8988T (cell line): ENCODE measurements at places on chromosomes 2 and 18.

DNA sequence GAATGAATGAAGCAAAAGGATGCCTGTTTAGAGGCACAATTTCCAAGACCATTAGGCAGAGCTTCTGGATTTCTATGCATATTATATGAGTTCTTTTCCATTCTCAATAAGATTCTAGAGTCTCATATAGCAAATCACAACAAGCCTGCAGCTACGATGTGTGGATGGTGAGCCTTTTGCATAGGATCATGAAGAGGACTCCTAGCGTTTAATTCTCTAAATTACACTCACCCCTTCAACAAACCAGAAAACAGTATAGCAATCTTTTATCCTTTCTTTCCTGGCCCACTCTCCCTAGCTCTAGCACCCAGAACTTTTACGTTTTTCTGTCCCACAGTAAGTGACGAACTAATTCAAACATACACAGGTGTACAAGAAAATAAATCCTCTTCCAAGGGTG is 293.1 kb upstream of the KLHL29 start:
- no peak for DNase-seq

DNA sequence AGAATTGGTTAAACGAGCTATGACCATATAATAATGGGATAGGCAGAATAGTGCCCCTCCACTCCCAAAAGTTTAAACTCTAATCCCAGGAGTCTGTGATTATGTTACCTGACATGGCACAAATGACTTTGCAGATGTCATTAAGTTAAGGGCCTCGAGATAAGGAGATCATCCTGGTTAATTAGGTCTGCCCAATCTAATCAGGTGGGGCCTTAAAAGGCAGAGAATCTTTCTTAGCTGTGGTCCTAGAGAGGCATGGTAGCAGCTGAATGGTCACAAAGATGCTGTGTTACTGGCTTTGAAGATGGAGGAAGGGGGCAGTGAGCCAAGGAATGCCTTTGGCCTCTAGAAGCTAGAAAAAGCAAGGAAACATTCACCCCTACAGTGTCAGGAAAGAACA is 31.1 kb downstream of the TACR1 start:
- DNase-seq: no peak

GRCh38 chr2:5372141-5372540 is 320.0 kb upstream of the SOX11 start:
- no peak for DNase-seq

GRCh38 chr18:26190506-26190905 is 35.7 kb upstream of the TAF4B start:
- DNase-seq: no peak

DNA sequence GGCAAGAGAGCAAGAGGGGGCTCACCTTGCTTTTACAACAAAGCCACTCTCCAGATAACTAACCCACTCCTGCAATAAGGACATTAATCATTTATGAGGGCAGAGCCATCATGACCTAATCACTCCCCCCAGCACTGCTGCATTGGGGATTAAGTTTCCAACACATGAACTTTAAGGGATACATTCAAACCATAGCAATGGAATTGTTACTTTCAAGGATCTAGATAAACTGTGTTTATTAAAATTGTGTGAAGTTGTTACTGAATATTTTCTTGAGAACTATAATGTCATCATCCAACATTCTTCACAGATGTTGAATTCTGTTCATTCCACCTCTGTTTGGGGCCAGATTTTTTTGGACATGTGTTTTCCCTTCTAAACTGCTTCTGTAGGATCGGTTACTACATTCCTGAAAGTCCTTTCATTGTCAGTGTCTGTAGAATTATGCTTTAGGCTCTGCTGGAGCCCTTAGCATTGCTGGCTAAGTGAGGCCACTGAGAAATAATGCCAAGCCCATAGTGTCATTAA is 50.4 kb downstream of the SPATS2L start:
- DNase-seq: no peak

DNA sequence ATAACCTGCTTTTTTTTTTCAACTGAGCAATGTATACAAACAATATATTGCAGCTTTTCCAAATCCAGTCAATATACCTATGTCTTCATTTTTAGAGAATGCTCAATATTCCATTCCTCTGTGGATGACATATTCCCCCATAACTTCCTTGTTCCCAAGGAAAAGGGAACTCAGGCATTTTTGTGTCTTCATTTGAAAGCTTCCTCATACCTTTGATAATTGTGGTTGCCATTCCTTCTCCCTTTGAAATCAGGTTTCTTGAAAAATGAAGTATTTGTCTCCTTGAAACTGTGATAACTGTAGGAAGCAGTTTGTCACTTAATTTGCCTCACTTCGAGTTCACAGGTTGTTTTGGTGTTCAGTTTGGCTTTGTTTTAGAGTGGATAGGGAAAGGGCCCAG is 13.5 kb downstream of the ELAC1 start:
- DNase-seq: no peak

DNA sequence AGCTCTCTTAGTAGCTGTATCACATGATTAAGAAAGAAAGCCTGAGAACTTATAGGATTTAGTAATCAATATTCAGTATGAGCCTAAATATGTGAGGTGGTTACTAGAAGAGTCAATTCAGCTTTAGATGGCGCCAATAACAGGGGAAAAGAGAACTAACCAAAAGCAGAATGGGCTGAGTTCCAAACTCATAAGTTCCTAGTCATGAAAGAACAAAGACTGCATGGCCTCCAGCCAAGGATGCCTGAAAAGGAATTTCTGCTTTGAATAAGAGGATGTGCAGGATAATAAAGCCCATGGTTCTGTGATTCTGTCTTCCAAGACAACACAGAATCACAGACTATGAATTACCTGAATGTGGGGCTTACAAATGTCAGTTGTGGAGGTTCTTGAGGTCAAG is 196.5 kb downstream of the SATB2 start:
- DNase-seq: no peak

GRCh38 chr2:170077830-170078569 is 99.9 kb upstream of the MYO3B start:
- no peak for DNase-seq

DNA sequence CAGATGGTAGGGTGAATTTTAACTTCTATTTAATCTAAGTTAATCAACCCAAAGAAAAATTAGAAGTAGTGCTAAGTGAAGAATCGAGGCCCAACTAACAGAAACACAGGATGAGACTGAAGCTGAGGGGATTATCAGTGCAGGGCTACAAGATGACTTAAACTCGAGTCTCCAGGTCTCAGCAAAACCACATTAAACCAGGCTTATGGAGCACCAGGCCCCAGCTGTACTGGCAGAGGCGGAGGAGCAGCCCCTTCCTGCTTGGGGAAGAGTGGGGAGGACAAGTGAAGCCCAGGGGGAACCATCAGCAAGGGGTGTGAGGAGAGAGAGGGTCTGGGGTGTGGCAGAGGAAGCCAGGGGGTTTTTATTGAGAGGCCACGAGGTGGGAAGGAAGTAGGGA is 135.9 kb upstream of the EPAS1 start:
- DNase-seq: no peak

DNA sequence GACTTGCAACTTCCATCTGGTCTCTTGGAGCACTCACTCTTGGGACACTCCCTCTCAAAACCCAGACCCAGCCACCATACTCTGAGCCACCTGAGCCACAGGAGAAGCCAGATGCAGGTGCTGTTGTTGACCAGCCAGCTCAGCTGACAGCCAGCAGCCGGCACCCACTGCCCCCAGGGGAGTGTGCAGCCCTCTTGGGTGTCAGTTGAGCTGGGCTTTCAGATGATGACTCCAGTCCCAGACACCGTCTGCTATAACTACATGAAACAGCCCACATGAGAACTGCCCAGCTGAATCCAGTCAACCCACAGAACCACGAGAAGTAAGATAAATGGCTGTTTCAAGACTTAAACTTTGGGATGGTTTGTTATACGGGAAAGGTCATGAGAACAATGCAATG is 10.7 kb upstream of the IGFBP2 start:
- DNase-seq: no peak

GRCh38 chr2:39649511-39649910 is 16.2 kb upstream of the TMEM178A start:
- DNase-seq: no peak

DNA sequence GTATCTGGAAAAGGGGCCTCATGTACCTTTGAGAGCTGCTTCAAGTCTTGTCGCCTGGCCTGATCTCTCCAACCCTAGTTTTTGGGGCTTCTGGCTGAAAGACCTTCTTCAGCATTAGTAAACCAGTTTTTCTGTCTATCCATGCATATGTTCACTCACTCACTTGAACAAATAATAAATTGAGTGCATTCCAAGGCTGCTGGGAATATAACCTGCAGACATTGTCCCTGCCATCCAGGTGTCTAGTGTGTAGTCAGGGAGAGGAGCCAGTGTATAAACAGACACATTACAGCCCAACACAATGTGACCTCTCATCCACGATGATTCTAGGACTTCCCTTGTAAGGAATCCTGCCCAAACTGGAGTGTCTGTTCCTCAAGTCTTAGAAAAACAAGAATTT is 262.1 kb downstream of the PRKCE start:
- DNase-seq: no peak

DNA sequence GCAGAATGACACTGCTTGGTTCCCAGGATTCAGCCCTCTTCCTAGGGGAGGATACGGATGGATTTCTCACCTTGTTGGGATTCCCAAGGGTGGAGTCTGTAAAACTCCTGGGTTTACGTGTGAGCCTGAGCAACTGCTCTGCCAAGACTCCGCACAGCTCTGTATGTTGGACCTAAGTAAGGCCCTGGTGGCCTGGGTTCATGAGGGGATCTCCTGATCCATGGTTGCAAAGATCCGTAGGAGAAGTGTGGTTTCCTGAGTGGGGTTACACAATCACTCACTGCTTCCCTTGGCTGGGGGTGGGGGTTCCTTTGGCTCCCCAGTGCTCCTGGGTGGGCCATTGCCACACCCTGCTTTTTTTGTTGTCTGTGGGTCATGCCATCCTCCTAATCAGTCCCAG is 37.7 kb downstream of the ANKRD12 start:
- no peak for DNase-seq

- DNase-seq: peak; percentile 93
Measured at GRCh38 chr18:2906704-2907549, 60.1 kb downstream of the EMILIN2 start.

DNA sequence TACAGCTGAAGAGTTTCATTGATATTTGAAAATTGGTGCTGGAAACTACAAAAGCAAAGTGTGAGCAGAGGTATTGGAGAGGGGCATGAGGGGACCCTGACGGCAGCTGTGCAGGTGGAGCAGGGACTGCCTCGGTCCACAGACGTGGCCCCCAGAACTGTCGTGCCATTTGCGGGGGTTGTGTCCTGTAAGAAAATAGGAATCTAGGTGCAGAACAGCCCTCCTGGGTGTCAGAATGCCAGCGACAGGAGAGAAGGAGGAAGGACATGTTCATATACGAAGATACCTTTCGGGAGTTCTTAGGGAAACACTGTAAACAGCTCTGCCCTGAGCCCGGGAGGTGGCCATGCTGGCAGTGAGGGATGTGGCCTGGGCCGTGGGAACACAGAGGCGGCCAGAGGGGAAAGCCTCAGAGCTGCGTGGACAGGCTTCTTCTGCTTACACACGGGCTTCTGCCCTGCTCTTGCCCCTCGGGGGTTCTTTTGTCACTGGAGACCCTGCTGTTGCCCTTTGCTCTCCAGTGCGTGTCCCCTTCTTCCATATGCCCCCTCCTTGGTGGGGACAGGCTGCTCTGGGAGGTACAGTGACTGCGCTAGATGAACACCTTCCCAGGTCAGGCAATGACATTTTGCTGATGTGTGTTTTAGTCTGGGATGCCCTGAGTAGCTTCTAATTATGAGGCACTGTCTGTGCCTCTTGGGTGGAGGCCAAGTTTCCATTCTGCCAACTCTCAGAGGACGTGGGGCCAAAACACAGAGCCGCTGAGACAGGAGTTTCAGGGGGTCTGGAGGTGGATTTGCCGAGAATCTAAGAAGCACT is 81.9 kb upstream of the TXNDC2 start:
- DNase-seq: no peak

- no peak for DNase-seq
Measured at GRCh38 chr2:218263817-218264641, 3.2 kb downstream of the GPBAR1 start.

GRCh38 chr2:99278793-99279291 is 22.2 kb downstream of the LYG1 start:
- DNase-seq: no peak

DNA sequence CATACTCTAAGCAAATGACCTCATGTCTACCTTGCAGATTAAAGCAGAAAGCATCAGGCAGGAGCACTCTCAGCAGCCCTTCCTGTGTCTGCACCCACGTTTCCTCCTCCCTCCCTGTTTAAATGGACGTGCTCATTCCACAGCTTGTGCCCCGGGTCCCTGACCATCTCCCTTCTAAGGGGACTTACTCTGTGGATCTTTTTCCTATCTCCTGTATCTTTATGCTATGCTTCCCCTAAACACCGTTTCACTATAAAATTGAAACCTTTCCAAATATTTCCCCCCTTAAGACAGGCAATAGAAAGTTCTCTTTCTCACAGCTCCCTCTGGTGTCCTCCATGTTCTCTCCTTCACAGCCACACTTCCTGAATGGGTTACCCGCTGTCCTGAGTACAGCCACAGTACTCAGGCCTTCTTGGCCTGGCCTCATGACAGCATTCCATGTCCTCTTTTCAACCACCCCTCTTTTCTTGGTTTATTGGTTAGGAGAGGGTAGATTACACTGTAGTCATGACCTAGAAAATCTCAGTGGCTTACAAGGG is 41.1 kb downstream of the TMEM185B start:
- DNase-seq: no peak

DNA sequence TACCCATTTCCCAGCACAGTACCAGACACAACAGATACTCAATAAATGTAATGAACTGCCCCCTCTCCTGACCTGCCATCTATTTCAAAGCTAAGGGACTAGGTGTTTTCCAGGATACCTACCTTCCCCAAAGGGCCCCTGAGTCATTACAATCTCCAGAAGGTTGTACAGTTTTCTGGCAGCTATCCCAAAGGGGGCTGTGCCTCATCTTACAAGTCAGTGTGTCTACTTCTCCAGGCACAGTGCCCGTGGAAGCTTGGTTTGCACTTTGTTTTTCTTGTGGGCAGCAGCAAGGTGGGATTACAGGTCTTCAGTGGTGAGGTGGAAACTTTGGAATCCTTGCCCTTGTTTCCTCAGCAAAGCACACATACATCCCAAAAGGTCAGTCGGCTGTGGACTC is 62.8 kb upstream of the CYP26B1 start:
- no peak for DNase-seq

DNA sequence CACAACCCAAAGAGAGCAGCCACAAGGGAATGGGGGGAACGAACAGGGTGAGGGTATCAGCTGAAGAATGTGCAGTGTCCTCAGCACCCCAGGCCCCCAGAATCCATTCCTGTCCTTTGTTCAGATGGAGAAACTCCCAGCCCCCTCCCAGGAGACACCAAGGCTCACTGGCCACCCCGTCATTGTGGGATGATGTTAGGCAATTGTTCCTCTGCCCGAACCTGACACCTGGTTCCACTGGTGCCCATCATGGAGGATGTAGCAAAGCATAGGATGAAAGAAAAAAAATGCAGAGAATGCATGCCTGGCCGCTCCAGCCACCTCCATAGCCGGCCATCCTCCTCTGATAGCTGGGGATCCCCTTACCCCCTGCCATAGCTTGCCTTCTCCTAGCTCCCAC is 197.3 kb upstream of the TWIST2 start:
- DNase-seq: no peak

- DNase-seq: no peak
Measured at GRCh38 chr2:113281910-113282746, 3.4 kb upstream of the PAX8 start.

GRCh38 chr18:70075906-70076305 is 128.2 kb upstream of the CD226 start:
- no peak for DNase-seq
